Left kidney (tissue), 8 donors: ENCODE measurements at places on chromosomes 13 and 19. TPM values are rescaled to one million over a fixed set of nuclear protein-coding genes. Genes with fewer than 3 reads are reported as not detected.

Gene SYT5
- 0.30 TPM for polyA plus RNA-seq

Gene PRR19
- polyA plus RNA-seq, result 1.5 TPM

Gene PGLYRP1
- 0.32 TPM for polyA plus RNA-seq

Gene IL11
- 1.4 TPM for polyA plus RNA-seq

DNA sequence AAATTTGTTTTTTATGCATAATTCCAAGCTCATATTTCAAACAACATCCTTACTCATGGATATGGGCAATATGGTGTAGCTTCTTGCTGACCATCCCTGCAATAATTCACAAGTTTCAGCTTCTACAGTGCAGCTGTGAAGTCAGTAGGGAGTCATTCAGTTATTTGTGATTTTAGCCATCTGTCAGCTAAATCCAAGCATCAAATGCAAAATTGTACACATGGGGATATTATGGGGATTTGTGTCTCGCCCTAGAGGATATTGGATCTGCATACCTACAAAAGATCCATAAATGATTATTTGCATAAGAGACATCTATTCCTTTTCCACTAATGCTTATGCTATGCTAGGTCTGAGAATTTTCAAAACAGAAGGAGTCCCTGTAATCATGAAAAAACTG lies 217.9 kb upstream of the SLITRK5 start:
- DNase-seq, result no peak

DNA sequence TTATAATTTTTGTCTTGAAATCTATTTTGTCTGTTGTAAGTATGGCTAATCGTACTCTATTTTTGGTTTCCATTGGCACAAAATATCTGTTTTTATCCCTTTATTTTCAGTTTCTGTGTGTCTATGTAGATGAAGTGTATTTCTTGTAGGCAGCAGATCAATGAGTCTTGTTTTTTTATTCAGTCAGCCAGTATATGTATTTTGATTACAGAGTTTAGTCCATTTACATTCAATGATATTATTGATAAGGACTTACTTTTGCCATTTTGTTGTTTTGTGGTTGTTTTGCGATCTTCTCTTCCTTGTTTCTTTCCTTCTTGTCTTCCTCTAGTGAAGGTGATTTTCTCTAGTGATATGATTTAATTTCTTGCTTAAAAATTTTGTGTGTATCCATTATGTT lies 336.3 kb upstream of the SPRY2 start:
- no peak for DNase-seq

Gene ZNF414
- polyA plus RNA-seq, result 22.8 TPM

Gene KLK4
- polyA plus RNA-seq, result not detected

- DNase-seq, result no peak
Observed at GRCh38 chr13:37529751-37530385, 68.7 kb downstream of the POSTN start.
